Suppressor macrophage treated with lipopolysaccharide for 1 hour (primary cell): ENCODE measurements at places on chromosomes 4 and X.

GRCh38 chr4:138021139-138021830 is 220.9 kb downstream of the SLC7A11 start:
- DNase-seq: no peak

DNA sequence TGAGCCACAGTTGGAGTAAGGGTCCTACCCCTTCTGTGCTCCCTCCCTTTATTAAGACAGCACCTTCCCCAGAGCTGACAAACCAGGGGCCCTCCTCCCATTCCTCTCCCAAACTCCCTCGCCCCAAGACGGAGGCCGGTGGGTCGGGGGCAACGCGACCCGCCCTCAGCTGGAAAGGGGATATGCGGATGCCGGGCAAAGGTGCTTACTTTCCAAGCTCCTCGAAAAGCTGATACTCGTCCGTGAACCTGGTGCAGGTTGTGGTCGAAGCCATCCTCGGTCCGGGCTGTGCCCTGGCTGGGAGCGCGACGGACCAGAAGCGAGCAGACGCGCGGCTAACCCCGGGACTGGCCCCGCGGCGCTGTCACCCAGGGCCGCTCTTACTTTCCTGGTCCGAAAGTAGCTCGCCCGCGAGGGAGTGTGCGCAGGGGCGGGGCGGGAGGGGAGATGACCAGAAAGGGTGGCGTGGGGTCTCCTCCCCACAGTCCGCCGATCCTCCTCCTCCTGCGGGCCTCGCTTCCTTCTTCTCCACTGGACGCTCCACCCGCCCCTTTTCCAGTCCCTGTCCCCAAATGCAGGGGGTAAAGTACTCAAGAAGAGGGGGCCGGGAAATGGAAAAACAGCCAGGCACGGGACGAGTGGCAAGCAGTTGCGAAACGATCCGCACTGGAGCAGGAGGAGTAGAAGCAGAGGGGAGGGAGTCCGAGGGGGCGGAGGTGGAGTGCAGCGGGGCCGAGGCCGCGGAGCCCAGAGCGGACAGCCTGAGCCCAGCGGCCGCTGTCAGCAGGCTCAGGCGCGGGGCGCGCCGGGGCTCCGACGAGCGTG is 531 bp downstream of the CAMK2D start:
- peak; percentile 87 for DNase-seq

GRCh38 chr4:176123710-176124407 is 58.2 kb downstream of the WDR17 start:
- peak; percentile 81 for DNase-seq

DNA sequence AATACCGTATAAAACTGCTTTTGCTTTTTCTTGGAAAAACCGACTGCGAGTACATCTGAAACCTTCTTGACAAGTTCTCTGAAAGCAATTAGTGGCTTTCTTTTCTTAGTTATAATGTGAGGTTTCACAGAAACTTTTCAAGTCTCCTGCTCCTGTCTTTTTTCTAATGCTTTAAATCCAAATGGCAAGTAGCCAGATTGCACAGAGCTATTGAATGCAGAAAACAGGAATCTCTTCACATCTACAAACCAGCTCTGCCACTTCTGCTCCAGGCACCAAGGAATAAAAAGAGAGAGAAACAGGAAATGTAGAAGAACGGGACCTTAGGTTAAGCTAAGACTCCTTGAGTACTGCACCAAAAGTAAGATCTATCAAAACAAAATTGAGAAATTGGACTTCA is 267.3 kb upstream of the TET2 start:
- DNase-seq: no peak

GRCh38 chr4:77742054-77742453 is 77.1 kb downstream of the CNOT6L start:
- DNase-seq: no peak

- DNase-seq: no peak
These were observed 164.9 kb upstream of the TAPT1 start for GRCh38 chr4:16391196-16391595.

DNA sequence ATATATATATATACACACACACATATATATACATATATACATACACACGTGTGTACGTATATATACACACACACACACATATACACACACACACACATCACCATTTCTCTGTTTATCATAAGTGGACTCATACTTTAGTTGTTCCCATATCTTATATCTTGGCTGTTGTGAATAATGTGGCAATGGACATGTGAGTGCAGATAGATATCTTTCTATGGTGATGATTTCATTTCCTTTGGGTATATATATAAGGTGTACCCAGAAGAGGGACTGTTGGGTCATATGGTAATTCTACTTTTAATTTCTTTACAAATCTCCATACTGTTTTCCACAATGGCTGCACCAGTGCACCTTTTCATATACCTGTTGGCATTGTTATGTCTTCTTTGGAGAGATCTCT is 105.9 kb downstream of the LARP1B start:
- DNase-seq: no peak

- DNase-seq: peak; percentile 39
These were observed 14.8 kb upstream of the SPARCL1 start for GRCh38 chr4:87543835-87544461.

DNA sequence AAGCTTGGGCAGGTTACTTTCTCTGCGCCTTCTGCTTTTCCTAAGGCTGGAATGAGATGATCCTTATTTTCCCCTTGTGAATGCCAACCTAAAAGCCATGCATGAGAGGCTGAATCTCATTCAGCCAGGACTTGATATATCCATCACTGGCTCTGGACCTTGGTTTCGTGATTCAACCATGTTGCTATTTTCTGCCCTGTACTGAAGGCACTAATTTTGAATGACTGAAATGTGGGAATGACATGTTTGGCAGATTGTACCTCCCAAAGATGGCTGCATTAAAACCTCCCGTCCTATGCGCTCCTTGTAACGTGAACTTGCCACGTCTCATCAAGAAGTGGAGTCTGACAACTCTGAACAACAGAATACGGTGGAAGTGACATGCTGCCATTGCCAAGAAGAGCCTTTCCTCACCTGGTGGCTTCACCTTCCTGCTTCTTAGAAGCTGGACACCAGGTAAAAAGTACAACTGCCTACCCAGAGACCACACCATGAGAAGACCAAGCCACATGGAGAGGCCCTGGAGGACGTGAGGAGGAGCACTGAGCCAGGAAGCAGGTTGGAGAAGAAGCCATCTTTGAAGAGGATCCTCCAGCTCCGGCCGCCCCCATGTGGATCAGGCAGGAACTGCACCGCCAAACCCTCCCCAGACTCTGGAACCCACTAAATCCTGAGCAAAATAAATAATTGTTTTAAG is 174.5 kb downstream of the NSUN7 start:
- peak; percentile 81 for DNase-seq

DNA sequence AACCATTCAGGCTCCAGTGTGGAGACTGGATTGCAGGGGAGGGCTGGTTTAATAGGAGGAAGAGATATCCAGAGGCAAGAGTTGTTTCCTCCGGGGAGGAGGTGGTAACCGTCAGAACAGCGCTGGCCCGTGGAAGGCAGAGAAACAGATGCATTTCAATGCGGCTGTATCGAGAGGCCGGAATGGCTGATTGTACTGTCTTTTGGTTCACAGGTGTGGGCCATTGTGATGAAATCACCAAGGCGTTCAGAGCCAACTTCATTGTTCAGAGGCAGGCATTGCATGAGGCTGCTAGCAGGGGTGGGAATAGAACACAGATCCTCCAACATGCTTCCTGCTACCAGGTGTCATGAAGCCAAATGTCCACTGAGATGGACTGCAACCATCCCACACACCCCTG is 53.0 kb downstream of the SHOX start:
- no peak for DNase-seq

DNA sequence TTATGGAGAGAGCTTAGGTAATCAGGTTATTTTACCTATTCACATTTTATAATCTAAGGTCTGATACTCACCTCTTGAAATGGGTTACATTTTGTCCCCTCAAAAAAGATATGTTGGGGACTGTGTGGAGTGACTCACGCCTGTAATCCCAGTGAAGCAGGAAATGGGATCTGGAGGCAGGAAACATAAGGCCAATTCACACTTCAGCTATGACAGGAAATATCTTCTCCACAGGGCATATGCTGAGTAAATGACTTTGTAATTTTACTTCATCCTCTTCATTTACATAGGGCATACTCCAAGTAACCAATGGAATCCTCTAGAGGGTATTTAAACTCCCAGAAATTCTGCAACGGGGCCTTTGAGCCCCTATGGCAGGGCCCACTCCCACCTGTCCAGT is 54.8 kb upstream of the ZMAT1 start:
- no peak for DNase-seq
